GM23338 (cell line): ENCODE measurements at places on chromosomes 1 and 21.

DNA sequence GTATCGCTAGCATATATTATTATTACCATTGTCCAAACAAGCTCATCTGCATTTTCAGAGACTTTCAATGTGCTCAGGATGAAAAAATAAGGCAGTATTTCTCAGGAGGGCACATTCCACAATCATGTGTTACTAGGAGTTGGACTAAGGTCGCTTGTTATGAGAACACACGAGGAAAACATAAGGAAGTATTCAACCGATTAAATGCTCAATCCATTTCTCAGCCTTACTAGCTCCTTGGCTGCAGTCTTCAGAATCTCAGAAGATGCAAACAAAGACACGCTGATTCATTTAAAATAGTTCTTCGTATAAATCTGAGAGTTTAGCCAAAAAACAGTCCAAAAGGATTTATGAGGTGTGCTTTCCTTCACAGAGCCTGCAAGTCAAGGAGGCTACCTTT lies 82.0 kb upstream of the JAK1 start:
- DNase-seq, result no peak

- DNase-seq, result peak; percentile 48
Measured at GRCh38 chr1:25616987-25617624, 515 bp downstream of the MAN1C1 start.

DNA sequence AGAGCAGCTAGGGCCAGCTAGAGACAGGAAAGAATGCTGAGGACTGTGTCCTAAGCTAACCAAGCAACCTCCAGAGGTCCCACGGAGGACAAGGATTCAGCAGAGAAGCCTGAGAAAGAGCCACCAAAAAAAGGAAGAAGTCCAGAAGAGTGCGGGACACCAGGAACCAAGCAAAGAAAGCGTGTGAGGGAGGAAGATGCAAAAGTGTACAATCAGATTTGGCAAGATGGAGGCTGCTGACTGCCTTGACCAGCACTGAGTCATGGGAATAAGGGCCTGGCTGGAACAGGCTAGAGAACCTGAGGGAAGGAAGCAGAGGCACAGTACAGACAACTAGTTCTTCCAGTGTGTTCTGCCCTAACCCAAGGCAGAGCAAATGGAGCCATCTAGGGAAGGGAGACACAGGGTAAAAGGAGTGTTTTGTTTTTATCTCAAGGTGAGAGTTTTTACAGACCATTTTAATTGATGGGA lies 18.5 kb downstream of the TP53BP2 start:
- DNase-seq, result no peak

GRCh38 chr1:215888159-215888558 lies 321.1 kb downstream of the KCTD3 start:
- peak; percentile 14 for DNase-seq

DNA sequence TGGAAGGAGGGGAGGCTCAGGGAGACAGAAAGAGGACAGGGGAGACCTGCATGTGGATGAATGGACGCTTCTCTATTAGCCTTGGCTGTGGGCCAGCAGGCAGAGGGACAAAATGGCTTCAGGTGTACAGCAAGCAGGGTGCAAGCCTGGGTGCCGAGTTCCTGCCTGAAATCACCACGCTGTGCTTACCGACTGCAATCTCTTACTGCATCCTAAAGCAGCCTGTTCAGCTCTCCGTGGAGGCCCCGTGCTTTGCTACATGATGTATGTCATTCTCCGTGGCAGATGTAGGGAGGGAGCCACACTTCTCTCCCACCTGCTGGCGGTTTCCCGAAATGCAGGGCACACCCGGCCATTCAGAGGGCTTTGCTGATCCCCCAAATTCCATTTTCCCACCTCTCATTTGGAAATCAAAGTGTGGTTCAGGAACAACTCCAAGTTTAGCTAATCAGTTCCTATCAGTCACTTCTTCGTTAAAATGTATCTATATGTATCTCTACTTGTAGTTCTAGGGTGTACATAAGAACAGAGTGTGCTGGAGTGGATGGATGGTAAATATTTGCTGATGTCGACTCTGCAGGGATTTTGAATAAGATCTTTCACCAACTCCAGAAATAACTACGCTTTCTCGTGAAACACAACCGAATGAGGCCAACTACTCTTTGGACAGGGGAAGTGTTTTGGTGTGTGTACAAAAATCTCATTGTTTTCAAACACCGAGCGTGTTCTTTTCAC lies 122.3 kb upstream of the BACE2 start:
- peak; percentile 50 for DNase-seq

- DNase-seq, result no peak
Measured at GRCh38 chr21:30561264-30561895, at the start of gene KRTAP19-7. TSS of gene KRTAP19-7 (minus strand) at chr21:30561314. CDS start at chr21:30561289, 25 bp downstream.

DNA sequence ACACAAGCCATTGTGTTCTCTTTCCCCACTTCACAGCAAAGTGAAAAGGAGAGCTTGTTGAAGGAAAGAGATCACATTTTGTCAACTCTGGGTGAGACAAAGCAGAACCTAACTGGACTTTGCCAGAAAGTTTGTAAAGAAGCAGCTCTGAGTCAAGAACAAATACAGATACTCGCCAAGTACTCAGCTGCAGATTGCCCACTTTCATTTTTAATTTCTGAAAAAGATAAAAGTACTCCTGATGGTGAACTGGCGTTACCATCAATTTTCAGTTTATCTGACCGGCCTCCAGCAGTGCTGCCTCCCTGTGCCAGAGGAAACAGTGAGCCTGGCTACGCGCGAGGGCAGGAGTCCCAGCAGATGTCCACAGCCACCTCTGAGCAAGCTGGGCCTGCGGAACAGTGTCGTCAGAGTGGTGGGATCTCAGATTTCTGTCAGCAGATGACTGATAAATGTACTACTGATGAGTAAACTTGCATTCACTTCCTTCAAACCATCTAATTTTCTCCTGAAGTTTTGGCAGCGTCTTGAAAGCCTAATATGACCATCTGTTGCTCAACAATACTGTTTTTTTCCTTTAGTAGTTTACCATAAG lies 43.7 kb downstream of the BACH1 start:
- DNase-seq, result no peak

DNA sequence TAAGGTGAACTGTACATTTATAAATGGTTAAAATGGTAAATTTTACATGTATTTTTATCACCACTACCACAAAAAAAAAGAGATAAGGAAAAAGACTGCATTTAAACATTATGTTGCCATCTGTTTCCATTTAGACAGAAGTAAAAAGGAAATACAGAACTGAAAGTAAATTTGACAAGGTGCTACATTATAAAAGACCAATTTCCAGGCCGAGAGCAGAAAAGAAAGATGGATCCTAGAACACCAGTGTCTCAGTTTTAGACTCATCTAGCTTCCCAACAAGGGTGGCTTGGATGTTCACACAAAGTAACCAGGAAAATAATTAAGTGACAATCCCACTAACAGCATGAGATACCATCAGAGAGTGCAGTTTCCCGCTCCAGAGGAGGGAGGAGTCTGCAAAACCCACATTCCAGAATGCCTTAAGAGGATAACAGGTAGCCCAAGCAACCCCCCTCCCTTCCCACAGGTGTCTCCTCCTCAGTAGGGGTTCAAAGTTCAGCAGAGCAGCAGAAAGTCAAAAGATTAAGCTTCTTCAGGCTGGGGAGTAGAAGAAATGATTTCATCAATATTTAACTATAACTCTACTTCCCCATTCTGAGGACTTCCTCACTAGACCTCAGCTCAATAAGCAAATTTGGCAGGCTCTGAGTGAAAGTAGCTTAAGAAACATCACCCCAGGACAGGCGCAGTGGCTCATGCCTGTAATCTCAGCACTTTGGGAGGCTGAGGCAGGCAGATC lies 11.8 kb downstream of the TPM3 start:
- peak; percentile 72 for DNase-seq
